ENCODE measurements at places on chromosomes 7 and 10.

- DNase-seq, result peak; percentile 39
Measured at GRCh38 chr10:3270577-3271316, 98.2 kb upstream of the PITRM1 start.

DNA sequence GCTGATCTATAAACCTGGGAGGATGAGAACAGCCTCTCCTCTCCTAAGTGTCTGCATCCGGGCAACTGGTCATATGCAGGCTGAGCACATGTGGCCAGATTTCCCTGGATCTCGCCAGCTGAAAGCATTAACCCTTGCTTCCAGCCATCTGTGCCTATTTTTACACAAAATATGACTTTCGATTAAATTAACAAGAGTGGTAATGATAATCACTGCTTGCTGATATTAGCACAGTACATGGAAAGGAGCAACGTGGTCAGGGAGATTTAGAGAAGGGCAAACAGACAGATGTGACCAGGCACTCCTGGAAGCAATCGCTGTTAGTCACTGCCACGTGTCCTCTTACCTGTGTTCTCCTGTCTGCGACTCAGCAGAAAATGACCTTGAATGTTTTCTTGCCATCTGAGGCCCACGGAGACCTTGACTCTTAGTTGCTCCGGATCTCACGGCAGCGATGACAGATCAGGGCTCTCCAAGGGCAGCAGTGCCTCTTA, 59.5 kb upstream of the NPTX2 start:
- DNase-seq, result no peak

DNA sequence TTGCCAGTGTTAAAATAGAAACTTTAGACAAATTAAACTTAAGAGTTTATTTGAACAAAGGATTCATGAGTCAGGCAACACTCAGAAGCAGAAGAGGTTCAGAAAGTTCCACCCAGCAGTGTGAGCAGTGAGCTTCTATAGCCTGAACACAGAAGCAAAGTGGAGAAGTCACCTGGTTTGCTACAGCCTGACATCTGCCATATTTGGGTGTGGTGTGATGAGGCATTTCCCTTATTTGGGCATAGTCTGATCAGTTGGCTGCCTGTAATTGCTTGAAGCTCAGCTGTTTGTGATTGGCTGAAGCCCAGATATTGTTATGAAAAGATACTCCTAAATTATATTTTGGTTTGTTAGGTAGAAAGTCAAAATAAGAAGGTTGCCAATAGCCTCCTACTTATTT, 39.1 kb downstream of the VWC2 start:
- no peak for DNase-seq

GRCh38 chr10:105352827-105353226, 711.7 kb downstream of the SORCS3 start:
- DNase-seq, result no peak

GRCh38 chr7:105821527-105821926, 54.9 kb downstream of the ATXN7L1 start:
- DNase-seq, result no peak

DNA sequence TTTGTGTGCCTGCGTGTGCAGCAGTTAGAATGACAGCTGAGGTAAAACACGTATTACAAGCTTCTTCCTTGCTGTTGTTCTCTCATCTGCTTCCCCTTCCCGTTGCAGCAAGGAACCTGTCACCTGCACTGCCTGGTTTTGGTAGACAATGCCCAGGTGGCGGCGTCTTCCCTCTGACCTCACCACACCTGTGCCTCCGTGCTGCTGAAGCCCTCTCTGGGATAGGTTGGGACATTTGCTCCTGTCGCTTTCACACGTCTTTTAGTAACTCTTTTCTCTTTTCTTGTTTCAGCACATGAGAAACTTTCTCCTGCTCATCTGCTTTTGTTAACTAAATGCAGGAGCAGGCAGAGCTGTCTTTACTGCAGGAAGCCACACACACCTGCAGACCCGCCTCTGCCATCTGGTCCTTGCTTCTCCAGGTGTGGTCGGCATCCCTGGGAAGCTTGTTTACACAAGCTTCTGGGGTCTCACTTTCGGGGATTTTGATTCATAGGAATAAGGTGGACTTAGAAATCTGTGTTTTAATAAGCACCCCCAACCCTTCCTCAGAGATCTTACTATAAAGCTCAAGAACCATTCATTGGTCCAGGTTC, 60.7 kb upstream of the EXOC6 start:
- DNase-seq, result no peak

GRCh38 chr10:114103284-114103683, 59.6 kb downstream of the ADRB1 start:
- DNase-seq, result peak; percentile 77

DNA sequence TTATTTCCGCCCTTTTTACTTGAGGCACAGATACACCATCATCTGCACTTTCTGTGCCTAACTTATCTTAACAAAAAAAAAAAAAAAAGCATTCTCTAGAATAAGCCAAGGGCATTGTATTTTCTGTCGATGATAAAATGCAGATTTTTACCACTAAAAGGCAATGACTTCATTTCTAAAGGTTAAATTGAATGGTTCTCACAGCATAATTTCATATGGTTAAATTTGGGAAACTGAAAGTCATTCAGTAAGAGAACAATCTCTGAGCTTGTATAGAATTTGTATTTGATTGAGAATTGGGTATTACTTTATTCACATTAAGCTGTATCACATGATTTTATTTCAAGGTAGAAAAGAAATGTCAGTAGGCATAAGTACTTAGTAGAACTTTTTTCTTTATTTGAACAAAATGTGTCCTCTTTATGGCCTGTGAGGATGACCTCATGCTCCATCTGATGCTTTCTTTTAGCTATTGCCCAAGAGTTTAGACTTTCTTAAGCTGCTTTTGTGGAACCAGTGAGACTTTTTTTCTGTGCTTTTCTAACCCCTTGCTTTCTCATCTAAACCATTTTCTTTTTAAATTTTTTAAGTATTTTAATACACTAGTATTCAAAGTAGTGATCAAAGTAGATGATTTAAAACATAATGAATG, 110.3 kb downstream of the LRRC4 start:
- DNase-seq, result no peak

DNA sequence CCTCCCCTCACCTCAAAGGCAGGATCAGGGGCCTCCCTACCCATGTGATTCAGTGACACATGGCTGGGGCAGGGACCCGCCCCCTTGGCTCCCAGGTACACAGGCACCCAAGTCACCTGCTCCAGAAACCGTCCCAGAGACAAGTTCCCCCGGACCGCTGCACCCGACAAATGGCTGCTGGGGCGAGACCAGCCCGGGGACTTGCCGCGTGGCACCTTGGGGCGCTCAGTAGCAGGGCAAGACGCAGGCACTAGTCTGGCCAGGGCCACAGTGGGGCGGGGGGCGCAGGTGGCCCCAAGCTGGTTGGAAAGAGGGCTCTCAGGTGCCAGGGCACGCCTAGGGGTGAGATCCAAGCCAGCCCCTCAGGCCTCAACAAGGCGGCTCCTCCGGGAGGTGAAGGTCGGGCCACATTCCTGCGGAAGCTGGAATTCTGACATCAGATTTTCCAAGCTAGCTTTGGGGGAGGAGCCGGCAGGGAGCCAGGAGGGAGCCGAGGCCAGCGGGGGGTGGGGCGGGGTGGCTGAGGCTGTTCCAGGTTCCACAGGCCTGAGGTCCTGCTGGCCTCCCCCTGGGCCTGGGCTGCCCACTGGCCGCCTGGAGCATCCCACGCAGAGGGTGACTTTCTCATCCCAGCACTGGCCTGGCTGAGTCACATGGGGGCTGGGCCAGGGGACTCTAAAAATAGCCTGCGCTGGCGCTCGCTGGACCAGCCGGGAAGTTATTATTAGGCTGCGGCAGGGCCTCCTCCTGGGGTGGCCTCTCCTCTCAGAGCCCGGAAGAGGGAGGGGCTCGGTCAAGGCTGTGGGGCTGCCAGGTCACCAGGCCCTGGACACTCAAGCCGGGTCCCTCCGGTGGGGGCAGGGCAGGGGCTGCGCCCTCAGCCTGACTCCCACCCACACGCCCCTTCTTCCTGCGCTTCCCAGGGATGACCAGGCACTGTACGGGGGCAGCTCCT, 20.5 kb upstream of the INPP5A start:
- DNase-seq, result peak; percentile 96

- DNase-seq, result no peak
Measured at GRCh38 chr7:144785521-144785920, 50.3 kb downstream of the TPK1 start.

DNA sequence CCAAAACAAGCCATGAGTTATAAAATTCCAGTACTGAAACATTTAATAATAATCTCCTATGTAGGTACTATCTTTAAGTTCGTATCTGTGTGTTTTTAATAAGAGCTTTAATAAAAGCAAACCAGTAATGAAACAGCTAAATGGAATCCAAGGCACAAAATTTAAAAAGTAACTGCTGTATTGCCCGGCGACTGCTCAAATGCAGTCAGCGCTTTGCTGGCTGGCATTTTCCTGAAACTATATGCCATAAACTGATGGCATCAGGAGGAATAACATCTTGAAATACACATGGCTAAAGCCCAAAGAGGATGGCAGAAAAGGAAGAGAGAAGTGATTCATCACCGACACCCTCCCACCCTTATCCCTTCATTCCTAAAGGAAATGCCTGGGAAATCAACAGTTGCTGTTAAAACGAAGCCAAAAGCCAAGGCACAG, 133.1 kb downstream of the CUBN start:
- DNase-seq, result peak; percentile 58

- no peak for DNase-seq
Measured at GRCh38 chr7:151721694-151722093, 155.2 kb downstream of the PRKAG2 start.

DNA sequence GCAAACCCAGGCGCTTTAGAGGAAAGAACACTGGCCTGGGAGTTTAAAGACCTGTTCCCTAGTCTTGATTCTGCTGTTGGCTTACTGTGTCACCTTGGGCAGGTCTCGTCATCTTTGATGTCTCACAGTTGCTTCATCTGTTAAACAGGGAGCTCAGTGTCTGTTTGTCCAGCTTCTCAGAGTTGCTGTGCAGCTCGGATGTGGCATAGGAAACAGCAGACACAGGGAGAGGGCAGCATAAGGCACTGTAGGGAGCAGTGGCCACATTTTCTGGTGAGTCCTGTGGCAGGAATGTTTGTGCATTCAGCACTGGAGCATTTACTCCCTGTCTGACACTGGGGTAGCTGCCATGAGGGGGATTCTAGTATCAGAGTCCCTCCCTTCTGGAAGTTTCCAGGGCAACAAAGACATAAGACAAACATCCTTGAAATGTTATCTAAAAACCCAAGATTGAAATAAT, 2.0 kb downstream of the REPIN1 start:
- peak; percentile 85 for DNase-seq

GRCh38 chr10:119316729-119317097, 109.3 kb downstream of the GRK5 start:
- DNase-seq, result peak; percentile 90

DNA sequence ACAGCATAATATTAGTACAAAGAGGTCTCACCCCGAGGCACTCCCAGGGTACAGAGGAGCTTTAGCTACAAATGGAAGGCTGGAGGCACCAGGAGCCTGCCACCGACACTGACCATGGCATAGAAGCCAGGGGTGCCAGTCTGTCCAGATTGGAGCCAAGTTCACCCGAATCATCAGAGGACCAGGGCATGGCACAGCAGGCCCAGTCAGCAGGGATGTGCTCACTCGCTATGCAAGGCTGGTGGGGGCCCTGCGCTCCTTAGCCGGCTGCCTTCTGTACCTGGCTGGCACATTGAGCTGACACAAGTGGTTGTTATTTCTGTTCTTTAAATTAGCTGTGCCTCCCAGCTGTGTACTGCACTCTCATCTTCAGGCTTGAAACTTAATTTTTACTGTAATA, 149.3 kb downstream of the TCERG1L start:
- DNase-seq, result no peak

GRCh38 chr10:129940617-129941198, 23.4 kb downstream of the EBF3 start:
- no peak for DNase-seq

DNA sequence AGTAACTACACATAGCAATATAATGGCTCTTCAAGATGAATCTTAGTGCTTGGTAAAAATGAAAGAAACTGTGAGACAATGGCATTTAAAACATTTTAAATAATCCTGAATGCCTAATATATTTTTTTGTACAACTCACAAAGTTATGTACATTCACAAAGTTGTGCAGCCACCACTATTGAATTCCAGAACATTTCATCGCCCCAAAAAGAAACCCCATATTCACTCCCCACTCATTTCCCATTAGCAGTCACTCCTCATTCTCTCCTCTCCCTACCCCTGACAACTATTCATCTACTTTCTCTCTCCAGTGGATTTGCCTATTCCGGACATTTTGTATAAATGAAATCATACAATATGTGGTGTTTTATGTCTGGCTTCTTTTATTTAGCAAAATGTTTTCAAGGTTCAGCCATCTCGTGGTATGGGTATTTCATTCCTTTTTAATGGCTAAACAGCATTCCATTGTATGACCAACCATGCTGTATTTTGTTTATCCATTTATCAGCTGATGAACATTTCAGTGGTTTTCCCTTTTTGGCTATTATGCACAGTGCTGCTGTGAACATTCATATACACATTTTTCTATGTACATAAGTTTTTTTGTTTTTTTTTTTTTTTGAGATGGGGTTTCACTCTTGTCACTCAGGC, 34.7 kb downstream of the ENTPD7 start:
- DNase-seq, result peak; percentile 82

GRCh38 chr7:43914795-43915194, 8.4 kb upstream of the URGCP start:
- DNase-seq, result no peak

DNA sequence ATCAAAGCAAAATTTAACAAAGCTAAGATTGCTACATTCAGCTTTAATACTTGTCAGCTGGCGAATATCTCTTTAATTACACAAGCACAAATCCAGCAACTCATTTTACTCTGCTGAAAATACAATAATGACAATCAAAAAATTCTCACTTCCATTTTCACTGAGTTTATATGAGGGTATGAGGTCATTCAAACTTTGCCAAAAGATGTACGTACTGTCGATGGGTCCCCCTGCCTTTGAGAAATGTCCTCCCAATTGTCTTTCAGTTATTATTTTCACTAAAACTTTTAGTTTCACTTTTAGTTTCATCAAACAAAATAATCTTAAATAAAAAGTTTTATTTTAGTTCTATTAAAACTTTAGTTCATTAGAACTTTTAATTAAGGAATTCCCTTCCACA, 159.5 kb upstream of the WDR11 start:
- DNase-seq, result no peak

DNA sequence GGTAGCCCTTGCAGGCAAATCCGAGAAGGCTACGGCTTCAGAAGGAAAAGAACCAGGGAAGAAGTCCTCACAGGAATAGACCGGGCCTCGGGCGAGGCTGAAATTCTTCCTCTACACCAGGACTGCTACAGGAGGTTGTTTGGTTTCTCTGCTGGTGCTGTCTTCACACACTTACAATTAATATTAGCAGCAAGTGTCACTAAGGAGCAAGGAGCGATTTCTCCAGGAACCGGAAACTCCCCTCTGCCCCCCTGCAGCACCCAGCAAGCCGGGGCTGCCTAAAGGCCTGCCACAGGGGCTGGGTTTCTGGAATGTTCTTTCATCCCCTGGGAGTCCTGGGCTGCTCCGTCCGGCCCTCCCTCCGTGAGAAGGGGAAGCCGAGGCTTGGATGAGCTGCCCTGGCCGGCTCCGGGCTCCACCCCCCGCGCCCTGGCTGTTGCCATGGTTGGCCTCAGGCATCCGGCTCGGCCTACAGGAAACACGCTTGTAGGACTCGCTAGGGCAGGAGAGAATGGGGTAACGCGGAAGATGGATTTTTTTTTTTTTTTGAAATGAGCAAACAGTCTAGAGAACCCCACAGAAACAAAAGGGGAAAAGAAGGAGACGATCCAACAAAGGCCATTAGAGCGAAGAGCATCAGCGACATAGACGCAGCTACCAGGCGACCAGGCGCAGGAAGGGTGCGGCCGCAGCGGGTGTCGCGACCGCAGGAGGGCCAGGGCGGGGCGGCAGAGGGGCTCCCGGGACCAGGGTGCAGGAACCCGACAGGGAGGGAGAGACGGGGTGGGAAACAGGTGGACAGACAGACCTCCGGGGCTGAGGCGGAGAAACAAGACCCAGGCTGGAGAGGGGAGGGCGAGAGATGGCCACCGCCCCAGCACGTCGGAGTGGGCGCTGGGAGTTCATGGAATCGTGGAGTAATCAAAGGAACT, 33.0 kb downstream of the EN2 start:
- DNase-seq, result no peak
